GM23248 (cell line): ENCODE measurements at places on chromosomes 5 and 9. TPM values are rescaled to one million over a fixed set of nuclear protein-coding genes. Genes with fewer than 3 reads are reported as not detected.

Gene PCDHGA1
- 0.38 and 1.8 TPM in 2 replicates for total RNA-seq

Gene AK3
- 58.4 and 62.8 TPM in 2 replicates for total RNA-seq

Gene ADGRV1
- not detected in 2 replicates for total RNA-seq

Gene IL5
- total RNA-seq: not detected in 2 replicates

Gene FBN2
- total RNA-seq: 63.2 and 70.8 TPM in 2 replicates

DNA sequence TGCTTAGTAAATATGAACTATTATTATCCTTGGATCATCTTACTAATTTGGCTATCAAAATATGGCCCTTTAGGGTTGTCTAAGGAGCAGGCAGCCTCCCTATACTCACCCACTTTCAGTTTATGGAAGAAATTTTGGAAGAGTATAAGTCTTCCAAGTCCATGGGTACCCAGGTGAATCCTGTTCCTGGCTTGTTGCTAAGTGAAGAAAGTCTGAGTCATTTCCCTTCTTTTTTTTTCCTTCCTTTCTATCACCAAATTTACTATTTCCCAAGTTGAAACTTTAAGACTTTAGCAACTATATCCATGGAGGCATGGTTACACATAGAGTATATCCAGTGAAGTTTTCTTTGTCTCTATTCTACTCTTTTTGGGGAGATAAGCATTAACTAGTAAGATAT is 184.0 kb upstream of the ACTBL2 start:
- H3K27ac ChIP-seq: no peak overlapping the region
- no peak for DNase-seq
- H3K27me3 ChIP-seq: no peaks in the 10 kb centered on the region
- H3K4me3 ChIP-seq: no peak overlapping the region
- peaks cover 6% of the 10 kb centered on the region for H3K4me1 ChIP-seq

DNA sequence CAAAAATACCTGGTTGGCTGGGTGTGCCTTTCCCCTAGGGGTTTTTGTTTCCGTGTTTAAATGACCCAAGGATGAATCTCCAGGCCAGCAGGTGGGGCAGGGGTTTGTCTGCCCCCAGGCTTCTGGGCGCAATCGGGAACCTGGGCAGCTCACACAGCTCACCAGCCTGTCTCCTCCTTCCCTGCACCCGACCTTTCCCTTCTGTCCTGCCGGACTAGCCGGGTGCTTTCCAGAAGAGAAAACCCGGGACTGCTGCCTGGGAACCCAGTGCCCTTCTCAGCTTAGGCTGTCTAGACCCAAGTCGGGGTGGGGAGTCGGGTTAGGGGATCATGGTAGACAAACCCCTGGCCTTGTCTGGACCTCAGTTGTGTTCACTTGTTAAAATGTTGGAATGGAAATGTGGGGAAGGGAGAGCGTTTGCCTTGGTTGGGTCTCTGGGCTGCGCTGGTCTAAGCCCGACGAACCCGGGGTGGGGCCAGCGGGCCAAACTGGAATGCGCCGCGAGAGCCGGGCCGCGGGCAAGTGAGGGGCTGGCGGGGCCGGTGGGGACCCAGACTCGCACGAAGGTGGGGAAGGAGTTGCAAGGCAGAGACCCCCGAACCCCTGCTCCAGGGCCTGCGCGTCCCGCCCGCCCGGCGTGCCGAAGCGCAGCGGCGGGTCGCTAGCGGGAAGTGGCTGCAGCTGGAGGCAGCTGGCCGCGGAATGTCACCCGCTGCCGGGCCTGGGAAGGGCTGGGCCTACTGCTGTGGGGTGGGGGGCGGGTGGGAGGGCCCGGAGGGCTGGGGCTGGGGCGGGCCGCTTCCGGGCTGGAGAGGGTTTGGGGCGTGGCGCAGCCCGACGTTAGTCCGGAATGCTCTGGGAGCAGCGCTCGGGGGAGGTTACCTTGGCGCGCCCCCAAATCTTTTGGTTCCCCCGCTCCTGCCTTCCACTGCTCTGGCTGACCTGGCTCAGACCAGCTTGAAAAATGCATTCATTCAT is 84.6 kb downstream of the DAB2IP start:
- H3K4me3 ChIP-seq: peak overlapping the region; percentile 66
- H3K27ac ChIP-seq: no peak overlapping the region; the same call in 1 of the 2 replicates
- H3K27me3 ChIP-seq: no peaks in the 10 kb centered on the region
- peaks cover 31% of the 10 kb centered on the region for H3K4me1 ChIP-seq

DNA sequence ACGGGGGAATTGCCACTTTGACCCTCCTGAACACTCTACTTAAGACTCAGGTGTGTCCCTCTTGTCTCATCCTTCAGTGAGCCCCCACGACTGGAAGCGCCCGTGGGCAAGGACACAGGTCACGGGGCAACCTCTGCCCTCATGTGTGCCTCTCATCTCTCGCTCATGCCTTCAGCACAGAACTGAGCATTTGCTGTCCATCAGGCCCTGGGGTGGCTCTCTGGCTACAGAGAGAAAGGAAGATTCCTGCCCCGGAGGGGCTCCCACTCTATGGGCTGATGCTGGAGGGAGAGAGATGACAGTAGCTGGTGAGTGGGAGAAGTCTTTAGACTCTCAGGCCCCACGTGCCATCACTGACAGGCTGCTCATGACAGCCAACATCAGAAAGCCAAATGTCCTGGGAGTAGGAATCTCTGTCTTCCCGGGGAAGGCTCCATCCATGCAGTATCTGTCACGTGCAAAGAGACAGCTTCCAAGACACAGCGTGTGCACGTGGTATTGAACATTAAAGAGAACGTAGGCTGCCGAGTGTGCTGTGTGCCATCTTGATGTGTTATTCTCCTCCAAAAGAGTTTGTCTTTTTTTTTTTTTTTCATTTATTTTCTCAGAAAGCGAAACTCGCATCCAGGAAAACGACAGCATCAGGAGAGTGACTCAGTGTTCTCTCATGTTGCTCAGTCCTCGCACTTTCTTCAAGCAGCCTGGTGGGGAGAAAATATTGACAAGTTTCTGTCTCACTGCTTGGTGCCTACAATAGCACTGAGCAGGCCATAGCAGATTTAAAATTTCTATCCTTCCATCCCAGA is 190.5 kb downstream of the GAS1 start:
- peak overlapping the region; percentile 68 for H3K4me3 ChIP-seq
- DNase-seq: peak; percentile 73
- H3K36me3 ChIP-seq: no peaks in the 10 kb centered on the region
- H3K4me1 ChIP-seq: no peaks in the 10 kb centered on the region
- no peak overlapping the region for H3K27ac ChIP-seq
- H3K27me3 ChIP-seq: no peaks in the 10 kb centered on the region

DNA sequence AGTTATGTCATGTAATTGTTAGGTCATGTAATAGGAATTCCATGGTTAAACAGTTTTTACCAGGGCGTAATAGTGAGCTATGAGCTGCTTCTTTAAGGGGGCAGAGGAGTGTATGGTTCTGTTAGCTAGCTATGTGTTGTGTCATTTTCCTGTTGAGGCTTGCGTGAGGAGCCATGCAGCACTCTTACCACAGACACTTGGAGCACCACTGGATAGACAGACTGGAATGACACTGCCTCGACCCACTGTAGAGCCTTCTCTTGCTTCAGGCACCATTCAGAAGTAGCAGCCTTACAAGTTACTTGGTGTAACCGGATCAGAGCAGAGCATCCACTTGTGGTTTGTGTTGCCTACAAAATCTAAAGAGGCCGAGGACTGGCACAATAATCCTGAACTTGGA is 28.3 kb upstream of the STOM start:
- H3K4me1 ChIP-seq: peaks cover 29% of the 10 kb centered on the region
- H3K27ac ChIP-seq: peak overlapping the region; percentile 95
- no peaks in the 10 kb centered on the region for H3K36me3 ChIP-seq
- peak overlapping the region; percentile 10; the same call in 1 of the 2 replicates for H3K4me3 ChIP-seq
- no peaks in the 10 kb centered on the region for H3K27me3 ChIP-seq
- DNase-seq: peak; percentile 98

- no peaks in the 10 kb centered on the region for H3K4me1 ChIP-seq
- H3K36me3 ChIP-seq: no peaks in the 10 kb centered on the region
- no peak for DNase-seq
- no peaks in the 10 kb centered on the region for H3K27me3 ChIP-seq
These were observed 44.1 kb downstream of the TJP2 start for GRCh38 chr9:69218166-69218565.

- no peak overlapping the region for H3K27ac ChIP-seq
- no peaks in the 10 kb centered on the region for H3K27me3 ChIP-seq
- no peak for DNase-seq
These were observed 2.8 kb downstream of the PLK2 start for GRCh38 chr5:58457050-58457449.

DNA sequence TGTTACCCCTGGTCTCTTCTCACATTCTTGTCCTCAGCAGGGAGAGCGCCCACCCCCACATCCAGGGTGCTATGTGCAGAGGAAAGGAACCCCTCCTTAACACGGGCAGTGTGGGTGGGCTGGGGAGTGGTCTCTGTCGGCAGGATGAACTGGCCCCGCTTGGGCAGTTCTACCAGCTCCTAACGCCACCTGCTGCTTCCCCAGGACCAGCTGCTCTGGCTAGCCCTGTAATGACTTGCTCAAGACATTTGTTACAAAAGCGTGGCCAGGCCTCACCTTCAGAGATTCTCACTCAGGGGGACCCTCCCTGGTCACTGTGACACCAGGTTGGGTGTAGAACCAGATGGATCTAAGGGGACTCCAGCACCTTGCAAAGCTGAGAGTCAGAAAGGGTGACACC is 82.4 kb downstream of the HMCN2 start:
- DNase-seq: no peak
- no peak overlapping the region for H3K27ac ChIP-seq
- H3K4me1 ChIP-seq: no peaks in the 10 kb centered on the region
- no peaks in the 10 kb centered on the region; the same call in 1 of the 2 replicates for H3K27me3 ChIP-seq
- H3K36me3 ChIP-seq: no peaks in the 10 kb centered on the region

GRCh38 chr9:125593581-125594222 is 113.3 kb downstream of the MAPKAP1 start:
- DNase-seq: no peak
- H3K36me3 ChIP-seq: 0 out of 2 replicates have a peak, but pooled peaks cover 4% of the 10 kb centered on the region
- H3K4me1 ChIP-seq: no peaks in the 10 kb centered on the region
- no peaks in the 10 kb centered on the region for H3K27me3 ChIP-seq
- H3K27ac ChIP-seq: no peak overlapping the region

GRCh38 chr9:101702257-101702656 is 36.2 kb downstream of the GRIN3A start:
- H3K36me3 ChIP-seq: no peaks in the 10 kb centered on the region
- no peak overlapping the region for H3K27ac ChIP-seq

- no peak overlapping the region for H3K27ac ChIP-seq
- H3K27me3 ChIP-seq: no peaks in the 10 kb centered on the region
These were observed 98.6 kb downstream of the OSTF1 start for GRCh38 chr9:75186767-75187380.

DNA sequence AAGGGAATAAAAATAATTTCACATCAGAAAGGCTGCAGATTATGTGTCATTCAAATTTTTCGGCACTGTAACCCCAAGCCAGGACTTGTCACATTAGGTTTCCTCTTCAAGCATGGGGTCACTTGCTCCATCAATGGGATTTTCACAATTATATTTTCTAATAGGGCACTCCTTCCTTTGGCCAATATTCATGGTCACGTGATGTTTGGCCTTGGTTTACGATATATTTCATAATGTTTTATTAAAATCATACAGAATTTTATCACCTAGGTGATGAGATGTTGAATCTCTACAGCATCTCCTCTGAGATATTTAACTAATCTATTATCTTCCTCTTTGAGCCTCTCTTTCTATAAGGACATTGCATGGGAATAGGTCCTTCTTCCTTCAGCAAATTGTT is 523.5 kb upstream of the SEMA6A start:
- no peak overlapping the region for H3K4me3 ChIP-seq
- no peak overlapping the region for H3K27ac ChIP-seq
- no peaks in the 10 kb centered on the region for H3K4me1 ChIP-seq
- no peaks in the 10 kb centered on the region for H3K27me3 ChIP-seq

- peaks cover 21% of the 10 kb centered on the region for H3K4me1 ChIP-seq
- no peak for DNase-seq
- no peak overlapping the region for H3K4me3 ChIP-seq
- H3K27ac ChIP-seq: no peak overlapping the region
These were observed 164.0 kb upstream of the ZNF608 start for GRCh38 chr5:124910354-124911016.

- H3K4me1 ChIP-seq: peaks cover 10% of the 10 kb centered on the region; the same call in 1 of the 2 replicates
- no peak overlapping the region for H3K27ac ChIP-seq
- no peaks in the 10 kb centered on the region for H3K36me3 ChIP-seq
These were observed 72.4 kb upstream of the MPDZ start for GRCh38 chr9:13351778-13352386.

DNA sequence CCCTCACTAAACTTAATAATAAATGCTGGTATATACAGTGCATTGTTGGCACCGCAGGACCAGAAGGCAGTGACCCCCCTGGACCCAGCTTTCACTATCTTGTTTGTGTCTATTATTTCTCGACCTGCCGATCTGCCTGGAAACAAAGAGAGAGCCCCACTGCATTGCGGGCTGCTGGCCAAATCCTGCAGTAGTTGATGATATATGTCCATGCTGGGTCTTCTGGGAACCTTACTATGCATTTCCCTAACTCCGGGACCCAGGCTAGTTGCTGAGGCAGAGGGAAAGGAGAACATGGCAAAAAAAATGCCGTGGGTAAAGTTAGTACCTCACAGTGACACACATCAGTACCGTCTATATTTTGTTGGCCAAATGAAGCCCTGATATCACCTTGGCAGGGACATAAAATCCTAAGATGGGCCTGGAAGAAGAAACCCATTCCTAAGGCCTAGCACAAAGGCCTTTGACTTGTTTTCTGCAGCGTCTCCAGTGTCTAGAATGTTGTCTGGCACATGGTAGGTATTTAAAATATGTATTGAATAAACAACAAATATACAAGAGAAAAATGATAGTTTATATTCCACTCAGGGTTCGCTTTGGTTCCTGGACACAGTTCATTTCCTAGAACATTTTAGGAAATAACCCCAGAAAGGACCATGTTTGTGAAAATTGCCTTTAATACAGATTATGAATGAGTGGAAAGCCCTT is 46.1 kb downstream of the NMUR2 start:
- H3K4me1 ChIP-seq: no peaks in the 10 kb centered on the region
- no peak overlapping the region for H3K4me3 ChIP-seq
- H3K27me3 ChIP-seq: no peaks in the 10 kb centered on the region
- H3K27ac ChIP-seq: no peak overlapping the region
- no peaks in the 10 kb centered on the region for H3K36me3 ChIP-seq

- H3K36me3 ChIP-seq: no peaks in the 10 kb centered on the region
- peaks cover 37% of the 10 kb centered on the region for H3K4me1 ChIP-seq
- DNase-seq: peak; percentile 80
- no peaks in the 10 kb centered on the region for H3K27me3 ChIP-seq
These were observed 50.5 kb downstream of the CXXC5 start for GRCh38 chr5:139698490-139699146.

DNA sequence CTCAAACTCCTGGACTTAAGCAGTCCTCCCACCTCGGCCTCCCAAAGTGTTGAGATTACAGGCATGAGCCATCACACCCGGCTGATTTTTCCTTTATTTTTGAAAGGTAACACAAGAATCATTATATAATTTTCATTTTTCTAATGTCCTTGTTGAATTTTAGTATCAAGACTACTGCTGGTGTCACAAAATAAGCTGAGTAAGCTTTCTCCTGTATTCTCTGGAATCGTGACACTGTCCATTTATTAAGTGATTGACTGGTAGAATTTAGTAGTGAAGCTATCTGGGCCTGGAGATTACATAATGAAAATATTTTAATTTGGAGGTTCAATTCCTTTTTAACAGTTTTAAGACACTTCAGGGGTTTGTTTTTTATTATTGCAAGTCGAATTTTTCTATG is 9.5 kb downstream of the CDK20 start:
- no peak for DNase-seq
- H3K27me3 ChIP-seq: no peaks in the 10 kb centered on the region
- no peaks in the 10 kb centered on the region for H3K36me3 ChIP-seq
- H3K4me3 ChIP-seq: no peak overlapping the region

- peaks cover 10% of the 10 kb centered on the region for H3K4me1 ChIP-seq
- no peak overlapping the region for H3K27ac ChIP-seq
- DNase-seq: peak; percentile 38
- peak overlapping the region; percentile 52 for H3K4me3 ChIP-seq
These were observed 1.1 kb downstream of the EPB41L4B start for GRCh38 chr9:109319626-109320241.
